NCI-H2081 treated with DMSO at 0.1 percent for 48 hours (cell line): ENCODE measurements at places on chromosomes 2 and 18.

DNA sequence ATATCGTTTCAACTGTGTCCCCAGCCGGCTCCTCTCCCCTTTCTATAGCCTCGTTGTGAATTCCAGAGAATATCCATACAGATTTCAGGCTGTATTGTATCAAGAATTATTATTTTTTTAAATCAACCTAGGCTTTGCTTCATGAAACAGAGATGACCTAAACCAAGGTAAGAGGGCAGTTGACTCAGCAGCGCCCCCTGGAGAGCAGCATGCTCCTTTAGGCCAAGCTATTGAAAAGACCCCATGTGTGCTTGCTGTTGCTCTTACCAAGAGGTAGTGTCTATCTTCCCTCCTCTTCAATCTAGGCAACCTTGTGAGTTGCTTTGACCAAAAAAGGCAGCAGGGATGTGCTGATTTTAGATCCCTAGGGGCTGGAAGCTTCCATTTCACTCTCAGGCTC, 426.7 kb upstream of the SMIM21 start:
- DNase-seq, result no peak

- no peak for DNase-seq
These were observed 2.7 kb downstream of the ASTL start for GRCh38 chr2:96135621-96136020.

GRCh38 chr2:9310377-9310776, 103.8 kb downstream of the ASAP2 start:
- DNase-seq, result no peak

DNA sequence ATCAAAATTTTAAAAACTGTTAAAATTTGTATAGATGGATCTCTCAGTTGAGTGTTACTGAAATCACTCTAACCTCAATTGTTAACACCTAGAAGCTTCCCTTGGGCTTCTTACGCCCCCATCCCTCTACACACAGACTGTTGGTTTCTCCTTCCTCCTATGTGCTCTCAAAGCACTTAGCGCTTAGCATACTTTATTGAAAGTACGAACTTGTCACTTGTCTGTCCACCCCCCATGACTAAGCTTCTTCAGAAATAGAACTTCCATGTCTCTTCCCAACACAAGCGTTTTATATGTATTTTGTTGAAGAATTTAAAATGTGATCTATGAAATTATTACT, 441 bp downstream of the MPHOSPH10 start:
- DNase-seq, result no peak

GRCh38 chr2:61853086-61853846, 594 bp downstream of the FAM161A start:
- peak; percentile 33 for DNase-seq

- no peak for DNase-seq
These were observed 7.7 kb downstream of the MDH1 start for GRCh38 chr2:63596401-63596883.

DNA sequence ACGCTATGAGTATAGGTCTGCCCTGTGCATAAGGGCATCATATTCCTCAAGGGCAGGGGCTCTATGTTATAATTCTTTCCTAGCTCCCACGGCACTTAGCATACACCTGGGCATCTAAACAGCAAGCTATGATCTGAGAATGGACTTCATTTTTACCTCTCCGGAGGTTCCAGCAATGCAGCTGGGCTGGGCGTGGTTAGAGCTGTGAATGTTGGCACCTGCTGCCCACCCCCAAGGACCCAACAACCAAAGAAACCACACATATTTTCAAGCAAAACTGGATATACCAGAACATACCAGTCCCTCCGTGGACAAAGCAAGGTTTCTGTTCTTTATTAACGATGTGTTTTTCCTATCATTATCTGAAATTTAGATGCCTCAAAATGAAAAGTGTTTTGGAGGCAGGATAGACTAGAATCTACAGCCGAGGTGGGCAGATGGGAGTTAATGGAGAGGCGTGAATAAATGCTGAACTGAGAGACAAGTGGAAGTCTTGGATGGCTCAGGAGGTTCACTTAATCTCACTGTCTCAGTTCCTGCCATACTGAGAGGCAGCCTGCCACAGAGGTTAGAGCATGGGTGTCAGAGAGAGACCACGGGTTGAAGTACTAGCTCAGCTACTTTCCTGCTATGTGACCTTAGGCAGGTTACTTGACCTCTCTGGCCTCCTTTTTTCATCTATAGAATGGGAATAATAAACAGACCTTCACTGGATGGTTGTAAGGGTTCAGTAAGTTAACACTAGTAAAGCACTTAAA, 186.6 kb upstream of the SMAD2 start:
- DNase-seq, result no peak

DNA sequence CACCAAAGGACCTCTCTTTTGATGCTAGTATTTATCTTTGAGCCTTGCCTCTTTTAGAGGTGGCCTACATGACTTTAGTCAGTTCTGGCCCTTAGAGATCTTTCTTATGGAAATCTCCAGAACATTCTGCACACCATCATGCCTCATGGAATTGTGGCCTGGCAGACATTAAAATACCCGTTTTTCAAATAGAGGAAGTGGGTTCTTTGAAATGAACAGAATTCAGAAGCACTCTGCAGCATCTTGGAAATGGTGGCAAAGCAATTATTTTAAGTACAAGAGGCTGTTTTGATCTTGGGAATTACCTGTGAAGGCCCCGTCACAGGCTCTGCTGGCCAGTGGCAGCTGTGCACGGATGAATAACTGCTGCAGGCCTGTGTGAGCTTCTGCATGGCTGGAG, 40.7 kb upstream of the APCDD1 start:
- no peak for DNase-seq

DNA sequence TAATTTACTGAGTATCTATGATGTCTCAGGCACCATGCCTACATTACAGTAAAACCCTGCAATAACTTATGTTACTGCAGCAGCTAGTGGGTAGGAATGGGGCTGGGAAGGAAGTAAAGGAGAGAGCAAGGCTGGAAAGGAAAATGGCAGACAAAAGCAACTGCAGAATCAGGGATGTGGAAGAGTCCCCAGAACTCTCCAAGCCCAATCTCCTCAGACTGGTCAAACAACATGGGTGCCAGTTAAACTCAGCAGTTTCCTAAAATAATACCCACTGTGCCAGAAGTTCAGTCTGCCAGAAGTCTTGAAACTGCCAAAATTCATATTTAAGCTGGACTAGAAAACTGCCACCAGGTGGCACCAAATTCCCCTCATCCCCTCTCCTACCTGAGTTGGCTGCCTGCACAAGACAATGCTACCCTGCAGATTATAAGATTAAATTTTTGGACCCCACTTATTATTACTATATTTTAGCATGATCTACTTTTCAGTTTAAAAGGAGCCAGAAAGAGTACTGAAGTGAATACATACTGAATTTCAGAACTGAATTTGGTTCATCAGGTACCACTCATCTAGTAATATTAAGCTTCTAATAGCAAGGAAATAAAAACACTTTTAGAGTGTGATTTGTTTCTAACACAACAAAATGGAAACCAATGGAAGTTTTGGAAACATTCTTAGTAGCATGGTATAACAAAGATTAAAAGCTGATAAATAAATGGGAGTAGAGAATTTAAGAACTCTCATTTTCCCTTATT, 86.8 kb upstream of the DNER start:
- DNase-seq, result no peak

DNA sequence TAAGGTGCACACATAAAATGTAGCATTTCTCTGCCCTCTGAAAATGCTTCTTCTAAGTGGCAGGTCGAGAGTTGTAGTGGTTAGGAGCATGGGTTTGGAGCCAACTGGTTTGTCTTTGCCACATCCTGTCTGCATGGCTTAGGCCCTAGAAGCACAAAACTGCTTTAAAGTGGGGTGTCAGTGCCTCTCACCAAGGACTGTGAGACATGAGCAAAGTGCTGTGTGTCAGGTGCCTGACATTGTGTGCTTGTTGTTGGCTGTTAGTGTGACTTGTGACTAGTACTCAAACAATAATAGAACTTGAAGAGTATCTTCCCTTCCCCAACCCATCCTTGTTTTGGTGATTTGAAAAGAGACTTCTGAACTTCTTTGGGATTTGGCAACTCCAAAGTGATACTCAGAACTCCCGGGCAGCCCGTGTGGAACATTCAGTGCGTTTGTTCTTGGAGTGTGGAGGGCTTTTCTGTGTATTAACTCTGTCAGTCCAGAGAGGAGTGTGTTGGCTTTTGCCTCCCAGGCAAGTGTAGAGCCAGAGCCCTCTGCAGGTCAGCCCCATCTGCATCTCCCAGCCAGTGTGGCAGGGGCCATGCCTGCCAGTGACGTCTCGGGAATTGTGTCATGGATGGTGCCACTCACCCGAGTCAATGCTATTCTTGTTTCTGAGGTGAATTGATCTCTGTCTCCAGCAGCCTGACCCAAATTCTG, 5.0 kb downstream of the MGAT5 start:
- DNase-seq, result no peak

GRCh38 chr2:229521576-229521975, 192.8 kb downstream of the DNER start:
- no peak for DNase-seq

DNA sequence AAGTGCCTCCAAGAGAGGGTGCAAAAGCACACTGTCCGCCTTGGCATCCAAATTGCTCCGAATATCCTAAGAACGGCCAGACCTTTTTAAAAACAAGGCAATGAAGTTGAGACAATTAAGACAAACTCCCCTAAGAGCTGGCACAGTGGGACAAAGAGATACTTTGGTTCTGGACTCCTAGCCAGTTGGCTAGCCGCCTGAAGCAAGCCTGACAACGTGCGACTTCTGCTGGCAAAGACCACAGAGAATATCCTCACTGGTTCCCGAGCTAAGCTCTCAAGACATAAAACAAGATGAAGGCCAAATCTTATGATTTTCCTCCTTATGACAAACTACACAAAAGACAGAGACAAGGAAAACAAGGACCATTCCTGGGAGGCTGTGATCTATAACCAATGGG, 32.7 kb downstream of the CHRNA1 start:
- DNase-seq, result no peak

- no peak for DNase-seq
These were observed 72.5 kb upstream of the APCDD1 start for GRCh38 chr18:10381951-10382350.

GRCh38 chr2:72911256-72911655, 6.1 kb upstream of the EMX1 start:
- DNase-seq, result no peak

- DNase-seq, result no peak
These were observed 33.1 kb downstream of the MARCO start for GRCh38 chr2:118975133-118975532.

DNA sequence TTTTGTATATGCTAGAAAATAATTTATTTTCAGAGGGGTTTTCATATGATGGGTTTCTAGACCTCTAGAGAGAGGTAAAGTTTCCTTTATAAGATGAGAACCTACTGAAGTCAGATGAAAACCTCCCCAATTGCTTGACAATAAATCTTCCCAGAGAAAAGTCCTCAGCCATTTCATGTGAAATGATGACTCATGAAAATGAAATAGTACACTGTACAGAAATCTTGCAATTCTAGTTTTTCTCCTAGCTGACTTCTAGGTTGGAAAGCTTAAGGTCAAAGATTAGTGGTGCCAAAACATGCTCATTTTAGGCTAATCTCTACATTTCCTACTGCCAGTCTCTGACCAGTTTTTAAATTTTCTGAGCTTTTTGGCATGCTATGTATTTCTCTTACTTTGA, 826.5 kb upstream of the FSHR start:
- no peak for DNase-seq

DNA sequence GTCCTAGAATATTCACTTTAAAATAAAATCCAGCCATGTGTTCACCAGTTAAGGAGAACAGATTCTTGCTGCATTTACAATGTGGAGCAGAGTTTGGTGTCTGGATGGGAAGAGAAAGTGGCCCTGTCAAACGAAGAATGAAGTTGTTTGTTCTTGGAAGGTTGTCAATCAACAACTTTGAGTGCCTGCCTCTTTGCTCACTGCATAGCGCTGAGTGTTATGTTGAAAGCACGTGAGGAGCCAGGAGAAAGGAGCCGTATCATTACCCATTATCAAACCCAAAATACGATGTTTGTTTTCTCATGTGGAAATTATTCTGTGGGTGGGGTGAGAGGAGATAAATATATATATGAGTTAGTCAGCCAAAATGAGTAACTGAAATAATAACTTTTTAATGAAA, 492.5 kb upstream of the POU3F3 start:
- no peak for DNase-seq

- DNase-seq, result no peak
These were observed 23.5 kb downstream of the MYO5B start for GRCh38 chr18:50171406-50171805.

GRCh38 chr2:180787330-180787729, 193.1 kb upstream of the UBE2E3 start:
- no peak for DNase-seq

GRCh38 chr2:73063472-73063871, 8.0 kb downstream of the SFXN5 start:
- DNase-seq, result no peak

DNA sequence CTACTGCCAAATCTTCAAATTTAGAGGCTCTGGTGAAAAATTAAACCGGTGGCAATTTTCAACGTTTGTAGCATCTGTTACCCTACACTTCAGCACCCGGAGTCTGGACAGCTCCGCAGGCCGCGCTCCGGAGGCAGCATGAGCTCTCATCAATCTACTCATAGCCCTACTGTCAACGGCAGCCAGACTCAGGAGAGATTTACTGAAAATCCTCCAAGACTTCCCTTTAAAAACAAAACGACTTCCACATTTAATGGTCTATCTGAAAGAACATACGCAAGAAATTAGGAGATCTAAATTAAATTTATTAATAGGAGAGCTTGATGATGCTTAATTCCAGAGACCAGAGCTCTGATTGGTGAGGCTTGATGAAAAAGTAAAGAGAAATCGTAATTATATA, 970 bp upstream of the ADCYAP1 start:
- DNase-seq, result no peak

DNA sequence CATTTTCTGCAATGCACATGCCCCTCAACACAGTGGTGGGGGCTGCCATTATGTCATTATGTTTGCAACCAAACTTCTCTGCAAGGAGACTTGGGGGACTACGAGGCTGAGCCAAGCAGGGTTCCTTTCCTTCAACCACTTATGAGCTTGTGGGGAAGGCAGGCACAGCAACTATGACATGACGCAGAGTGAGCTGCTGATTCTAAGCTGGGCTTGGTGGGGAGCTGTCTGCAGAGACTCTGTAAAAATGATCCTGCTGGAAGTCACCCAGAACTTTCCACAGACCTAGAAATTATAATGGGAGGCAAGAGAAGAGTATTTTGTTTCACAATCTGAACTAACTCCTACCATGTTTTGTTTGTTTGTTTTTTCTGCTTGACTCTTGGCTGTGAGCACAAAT, 55.6 kb downstream of the INPP5D start:
- no peak for DNase-seq

GRCh38 chr2:112821682-112822081, 14.9 kb downstream of the IL1B start:
- no peak for DNase-seq
